Cortex of kidney (tissue), 1 donor: ENCODE measurements at places on chromosomes 6 and 20.

DNA sequence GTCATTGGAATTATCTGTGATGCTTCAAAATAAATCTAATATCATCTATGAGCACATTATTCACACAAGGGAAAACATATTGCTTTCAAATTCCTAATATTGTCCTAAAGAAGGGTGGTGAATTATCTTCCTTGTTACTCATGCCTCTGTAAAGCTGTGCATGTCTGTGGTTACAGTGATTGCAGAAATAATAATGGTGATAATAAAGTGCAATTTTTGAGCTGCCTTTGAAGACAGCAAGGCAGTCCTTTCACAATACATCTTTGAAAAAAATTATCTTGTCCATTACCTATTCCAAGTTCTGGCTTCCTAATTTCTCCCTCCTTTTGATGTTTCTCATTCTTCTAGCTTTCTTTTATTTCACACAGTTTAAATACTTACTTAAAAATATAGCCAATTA is 442.1 kb upstream of the EYS start:
- no peak for DNase-seq

- DNase-seq, result no peak
These were observed 328.3 kb downstream of the TBC1D32 start for GRCh38 chr6:121006024-121006423.

- no peak for DNase-seq
These were observed 492.9 kb downstream of the PRKN start for GRCh38 chr6:162234631-162235030.

DNA sequence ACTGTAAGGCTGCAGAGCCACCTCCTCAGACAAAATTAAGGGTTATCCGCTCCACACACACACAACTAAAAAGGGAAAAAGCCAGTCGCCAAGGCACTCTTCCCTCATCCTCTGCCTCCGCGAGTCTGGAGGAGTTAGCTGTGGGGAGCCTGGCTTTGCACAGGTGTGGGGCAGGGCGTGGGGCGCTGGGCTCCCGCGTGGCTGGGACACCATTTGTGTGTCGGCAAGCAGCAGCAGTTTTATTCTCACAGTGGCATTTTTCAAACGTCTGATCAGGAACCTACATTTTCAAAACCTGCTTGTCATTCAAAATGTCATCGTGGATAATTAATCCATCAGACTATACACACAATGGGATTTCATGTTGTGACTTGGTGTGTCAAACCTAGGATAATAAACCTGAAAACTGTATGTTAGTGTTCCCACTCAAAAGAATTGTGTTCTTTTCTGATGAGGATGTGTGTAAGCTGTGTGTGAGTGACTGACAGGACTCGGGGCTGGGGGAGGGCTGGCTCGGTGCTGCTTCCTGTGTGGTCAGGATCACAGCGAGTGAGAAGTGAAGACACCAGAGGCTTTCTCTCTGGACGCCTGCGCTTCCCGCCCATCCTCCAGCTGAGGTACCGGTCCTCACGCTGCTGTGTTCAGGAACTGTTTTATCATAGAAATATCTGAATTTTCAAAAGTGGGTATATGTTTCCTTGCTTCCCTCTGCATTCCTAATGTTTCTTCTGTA is 83.1 kb downstream of the IRF4 start:
- DNase-seq, result no peak

GRCh38 chr6:39861663-39862062 is 69.5 kb downstream of the DAAM2 start:
- no peak for DNase-seq

GRCh38 chr6:26260725-26261490 is 104.1 kb upstream of the BTN3A2 start:
- DNase-seq, result no peak

DNA sequence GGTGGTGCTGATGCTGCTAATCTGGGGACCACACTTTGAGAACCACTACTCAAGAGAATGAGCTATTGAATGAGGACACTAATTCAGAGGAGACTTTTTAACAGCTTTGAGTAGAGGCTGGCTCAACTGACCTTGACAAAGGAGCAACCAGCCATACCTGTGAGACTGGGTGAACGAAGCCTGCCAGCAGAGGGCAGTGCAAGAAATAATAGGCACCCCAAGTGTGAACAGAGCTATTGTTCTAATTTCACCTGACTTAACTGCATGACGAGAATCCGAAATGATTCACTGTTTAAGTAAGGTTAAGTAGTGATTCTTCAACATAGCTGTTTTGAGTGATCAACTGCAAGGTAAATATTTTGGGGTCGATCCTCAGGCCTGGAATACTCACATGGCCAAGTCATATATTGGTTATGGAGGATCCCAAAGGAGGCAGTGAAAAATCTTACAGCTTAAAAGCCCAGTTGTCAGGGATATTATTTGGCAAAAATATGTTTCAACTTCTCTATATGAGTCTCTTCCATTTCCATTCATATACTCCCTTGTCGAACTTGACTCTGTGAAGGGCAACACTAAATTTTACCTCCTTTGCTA is 550.5 kb upstream of the MARCKS start:
- no peak for DNase-seq

DNA sequence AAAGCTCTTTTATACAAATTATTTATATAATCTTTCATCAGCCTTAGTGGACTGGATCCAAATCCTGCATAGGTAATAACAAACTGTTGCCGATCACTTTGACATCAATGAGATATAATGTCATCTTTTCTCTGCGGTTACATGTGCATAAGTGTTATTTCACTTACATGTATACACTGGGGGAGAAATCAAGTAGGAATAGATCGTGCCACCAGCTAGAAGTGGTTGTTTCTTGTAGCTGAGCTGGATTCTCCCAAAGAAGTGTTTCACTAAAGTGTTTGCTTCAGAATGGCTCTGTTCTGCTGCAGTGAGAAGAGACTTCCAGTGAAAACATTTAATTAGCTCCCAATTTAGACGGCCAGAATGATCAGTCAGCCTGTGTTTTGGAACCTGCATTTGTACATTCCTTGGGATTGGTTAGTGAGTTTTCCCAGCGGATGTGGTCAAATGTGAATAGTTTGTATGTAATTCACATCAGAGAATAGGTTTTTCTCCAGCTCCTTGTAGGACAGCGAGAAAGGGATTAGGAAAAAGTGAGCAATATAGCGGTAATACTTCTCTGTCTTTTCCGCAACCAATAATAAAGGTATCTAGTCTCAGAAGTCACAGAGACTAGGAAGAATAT is 163.1 kb upstream of the CCN2 start:
- no peak for DNase-seq
